ENCODE measurements at places on chromosomes 1 and 21. TPM values are rescaled to one million over a fixed set of nuclear protein-coding genes. Genes with fewer than 3 reads are reported as not detected.

KRTAP13-2 gene
- polyA plus RNA-seq = not detected

GRCh38 chr21:33914188-33914587 is 1.4 kb downstream of the ATP5PO start:
- peak overlapping the region; percentile 87 for H3K4me3 ChIP-seq
- peaks cover 40% of the 10 kb centered on the region for H3K36me3 ChIP-seq
- no peaks in the 10 kb centered on the region for H3K27me3 ChIP-seq
- H3K4me1 ChIP-seq = peaks cover 15% of the 10 kb centered on the region

DNA sequence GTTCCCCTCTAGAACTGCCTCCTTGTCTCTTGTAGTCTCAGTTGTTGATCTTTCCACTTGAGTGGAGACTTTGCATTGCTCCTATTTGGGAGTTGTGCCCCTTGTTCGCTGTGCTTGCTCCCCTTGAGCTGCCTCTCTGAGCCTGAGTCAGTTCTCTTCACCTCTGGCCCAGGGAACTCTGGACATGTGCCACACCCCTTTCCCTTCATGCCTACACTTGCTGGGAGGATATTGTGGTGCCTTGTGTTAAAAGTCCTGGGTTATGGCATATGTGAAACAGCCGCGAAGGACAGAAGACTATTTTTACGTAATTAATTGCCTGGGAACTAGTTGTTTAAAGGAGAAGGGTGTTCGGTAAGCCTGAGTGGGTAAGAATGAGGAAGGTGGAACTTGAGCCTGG is 32.2 kb upstream of the RPTN start:
- no peak overlapping the region for H3K4me3 ChIP-seq
- no peak for DNase-seq
- no peak overlapping the region for H3K27ac ChIP-seq
- H3K4me1 ChIP-seq = peaks cover 9% of the 10 kb centered on the region

DNA sequence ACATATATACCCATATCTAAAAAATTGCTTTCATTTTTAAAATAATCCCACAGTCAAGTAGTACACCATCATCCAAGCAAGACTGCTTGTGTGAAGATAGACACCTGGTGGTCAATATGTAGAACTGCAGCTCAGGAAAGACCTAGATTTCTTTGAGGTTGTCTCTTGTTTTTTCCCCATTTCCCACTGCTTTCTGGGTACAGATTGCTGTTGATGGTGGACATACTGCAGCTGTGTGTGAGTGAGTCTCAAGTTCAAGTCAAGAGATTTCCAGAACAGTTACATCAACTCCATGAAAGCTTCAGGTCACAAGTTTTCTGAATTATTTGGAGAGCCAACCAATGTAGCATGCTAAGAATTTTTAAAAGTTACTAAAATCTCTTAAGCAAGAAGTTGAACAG is 306.4 kb downstream of the DUSP10 start:
- H3K27ac ChIP-seq = no peak overlapping the region
- peaks cover 2% of the 10 kb centered on the region for H3K27me3 ChIP-seq
- no peaks in the 10 kb centered on the region for H3K36me3 ChIP-seq
- no peak overlapping the region for H3K4me3 ChIP-seq
- DNase-seq = peak; percentile 46
- H3K4me1 ChIP-seq = peaks cover 15% of the 10 kb centered on the region

DNA sequence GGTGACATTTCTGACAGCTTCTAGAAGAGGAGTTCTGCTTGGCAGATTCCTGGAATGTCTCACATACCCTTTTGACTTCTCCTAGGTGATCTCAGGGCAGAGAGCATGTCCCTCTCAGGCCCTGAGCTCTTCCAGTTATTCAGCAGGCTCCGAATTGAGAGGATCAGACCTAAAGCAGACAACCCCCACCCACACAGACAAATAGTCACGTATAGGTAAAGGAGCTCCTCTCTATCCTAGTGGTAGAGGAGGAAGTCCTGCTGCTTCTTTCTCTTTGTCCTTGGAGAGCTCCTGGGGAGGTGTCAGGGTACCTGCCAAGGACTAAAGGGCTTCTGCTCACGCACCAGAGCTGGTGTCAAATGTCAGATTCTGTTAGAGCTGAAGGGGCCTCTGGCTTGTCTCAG is 128.1 kb downstream of the IER5 start:
- no peaks in the 10 kb centered on the region for H3K4me1 ChIP-seq
- H3K27me3 ChIP-seq = no peaks in the 10 kb centered on the region
- no peak for DNase-seq
- no peak overlapping the region for H3K4me3 ChIP-seq
- H3K36me3 ChIP-seq = no peaks in the 10 kb centered on the region

GRCh38 chr1:115829947-115830346 is 11.0 kb downstream of the NHLH2 start:
- no peak overlapping the region for H3K27ac ChIP-seq
- DNase-seq = no peak
- peaks cover 2% of the 10 kb centered on the region for H3K4me1 ChIP-seq
- no peak overlapping the region for H3K4me3 ChIP-seq
- peaks cover 24% of the 10 kb centered on the region for H3K27me3 ChIP-seq
- H3K36me3 ChIP-seq = no peaks in the 10 kb centered on the region
